HS-27A (cell line): ENCODE measurements at places on chromosomes 7 and 10.

DNA sequence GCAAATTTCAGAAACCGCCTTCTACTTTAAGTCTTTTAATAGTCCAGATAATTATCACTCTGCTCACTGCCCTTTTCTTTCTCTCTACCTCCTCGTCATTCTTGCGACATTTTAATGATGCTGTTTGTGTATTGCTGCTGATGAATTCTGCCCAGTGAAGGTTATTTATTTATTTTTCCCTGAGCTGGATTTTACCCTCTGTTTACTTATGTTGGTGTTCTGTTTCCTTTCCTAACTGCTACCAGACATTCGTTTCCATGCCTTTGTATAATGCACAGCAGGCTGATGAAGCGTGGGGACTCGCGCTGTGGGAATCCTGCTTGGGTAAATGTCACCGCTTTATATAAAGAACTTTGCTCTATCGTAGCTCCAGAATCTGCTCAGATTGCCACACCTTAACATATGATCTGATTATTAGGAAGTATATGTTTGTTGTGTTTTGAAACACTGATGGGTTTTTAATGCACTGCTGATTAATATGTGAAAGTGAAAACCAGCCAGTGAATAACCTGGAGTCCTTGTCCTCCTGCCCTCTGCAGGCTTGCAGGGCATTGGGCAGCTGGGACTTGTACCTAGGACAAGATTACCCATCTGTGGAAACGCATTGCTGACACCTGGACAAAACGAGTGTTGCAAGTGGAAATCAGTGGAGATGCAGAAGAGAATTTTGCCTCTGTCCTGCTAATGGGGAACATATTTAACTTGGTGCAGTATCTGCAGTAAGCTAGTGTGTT lies 291.5 kb downstream of the SDK1 start:
- no peak for DNase-seq

- DNase-seq: no peak
Measured at GRCh38 chr10:71727105-71727737, 7.6 kb upstream of the C10orf105 start.

DNA sequence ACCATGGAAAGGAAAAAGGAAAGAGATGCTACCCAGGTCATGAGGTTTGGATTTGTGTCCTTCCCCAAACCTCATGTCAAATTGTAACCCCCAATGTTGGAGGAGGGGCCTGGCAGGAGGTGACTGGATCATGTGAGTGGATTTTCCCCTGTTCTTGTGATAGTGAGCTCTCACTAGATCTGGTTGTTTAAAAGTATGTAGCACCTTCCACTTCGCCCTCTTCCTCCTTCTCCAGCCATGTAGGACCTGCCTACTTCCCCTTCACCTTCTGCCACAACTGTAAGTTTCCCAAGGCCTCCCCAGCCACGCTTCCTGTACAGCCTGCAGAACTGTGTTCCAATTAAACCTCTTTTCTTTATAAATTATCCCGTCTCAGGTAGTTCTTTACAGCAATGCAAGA lies 113.9 kb downstream of the FAM107B start:
- no peak for DNase-seq

DNA sequence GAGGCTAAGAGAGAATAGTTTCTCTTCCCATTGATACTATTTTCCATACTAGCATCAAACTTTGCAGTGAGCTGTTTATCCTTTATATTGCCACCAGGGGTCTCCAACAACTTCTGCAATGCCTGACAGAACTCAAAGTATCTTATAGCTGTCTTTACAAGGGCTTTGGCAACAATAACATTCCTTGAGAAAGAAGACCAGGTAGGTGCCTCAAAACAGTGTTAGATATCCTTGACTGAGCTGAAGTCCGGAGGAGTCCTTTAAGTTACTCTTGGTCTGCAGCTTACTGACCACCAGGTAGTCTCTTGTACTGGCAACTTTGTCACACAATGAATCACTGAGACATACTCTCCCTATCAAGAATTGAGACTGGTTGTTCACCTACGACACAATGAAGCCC lies 30.0 kb upstream of the TES start:
- no peak for DNase-seq

DNA sequence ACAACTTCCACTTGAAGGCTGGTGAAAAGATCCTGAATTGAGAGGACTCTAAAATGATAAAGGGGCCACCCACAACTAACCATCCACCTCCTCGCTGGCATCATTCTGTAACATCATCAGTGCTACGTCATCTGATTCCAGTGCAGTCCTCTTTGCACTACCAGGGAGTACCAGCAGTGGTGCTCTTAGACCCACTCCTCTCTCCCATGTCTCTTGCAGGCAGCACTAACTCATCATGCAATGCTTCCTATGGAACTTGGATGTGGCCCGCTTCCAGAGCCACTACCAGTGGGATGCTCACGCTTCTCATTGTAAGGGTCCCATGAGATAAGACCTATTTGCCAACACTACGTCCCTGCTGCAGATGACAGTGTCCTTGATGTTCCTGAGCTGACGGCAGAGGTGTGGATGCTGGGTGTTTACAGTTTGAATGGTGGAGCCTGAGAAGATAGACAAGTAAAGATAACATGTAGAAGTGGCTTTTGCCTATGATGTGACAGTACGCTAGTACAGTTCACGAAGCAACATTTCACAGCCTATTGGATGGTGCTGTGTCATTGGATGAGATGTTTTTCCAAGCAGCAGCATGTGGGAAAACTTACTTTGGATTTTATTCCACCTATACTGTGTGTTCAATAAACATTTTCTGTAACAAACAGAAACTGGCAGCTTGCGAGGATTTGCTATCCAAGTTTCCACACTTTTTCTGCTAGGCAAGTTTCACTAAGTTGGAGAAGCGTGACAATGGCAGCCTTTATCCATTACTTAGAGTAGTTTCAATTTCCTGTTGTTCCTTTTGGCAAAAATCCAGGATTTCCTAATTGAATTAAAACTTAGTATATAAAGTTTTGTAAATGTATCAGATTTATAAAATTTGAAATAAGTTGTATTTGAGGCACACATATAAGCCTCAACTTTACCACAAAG lies 35.8 kb upstream of the COBL start:
- DNase-seq: no peak

GRCh38 chr7:49873420-49873819 lies 100.0 kb downstream of the VWC2 start:
- DNase-seq: no peak

DNA sequence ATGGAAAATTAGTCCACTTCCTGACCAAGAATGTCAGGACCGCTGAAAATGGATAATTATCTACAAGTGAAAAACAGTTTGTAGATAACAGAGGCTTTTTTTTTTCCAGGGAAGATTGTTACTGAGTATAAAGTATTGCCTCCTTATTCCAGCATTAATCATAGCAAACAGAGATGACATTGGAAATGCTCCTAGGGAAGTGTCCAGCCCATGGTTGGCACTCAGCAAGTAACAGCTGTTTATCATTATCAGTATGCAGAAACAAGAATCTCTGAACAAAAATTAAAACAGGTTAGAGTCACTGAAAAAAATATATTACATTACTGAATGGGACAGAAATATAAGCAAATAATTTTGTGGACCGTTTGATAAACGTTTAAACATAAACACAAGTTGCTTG lies 14.6 kb downstream of the FGL2 start:
- no peak for DNase-seq

DNA sequence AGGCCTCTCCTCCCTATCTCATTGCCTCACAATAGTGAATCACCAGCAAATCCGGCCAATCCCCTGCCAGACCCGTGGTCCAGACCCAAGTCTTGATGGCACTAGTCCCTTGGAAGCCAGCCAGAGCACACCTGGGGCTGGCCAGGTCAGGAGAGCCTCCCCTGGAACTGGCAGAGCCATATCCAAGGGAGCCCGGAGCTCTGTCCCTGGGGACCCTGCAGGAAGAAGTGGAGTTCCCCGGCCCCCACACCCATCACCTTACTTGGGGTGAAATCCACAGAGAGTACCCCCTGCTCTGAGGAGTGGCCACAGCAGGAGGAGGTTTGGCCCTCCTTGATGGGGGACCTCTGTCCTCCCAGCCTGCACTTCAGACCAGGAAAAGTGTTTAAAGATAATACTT lies 122.5 kb downstream of the HECW1 start:
- no peak for DNase-seq

GRCh38 chr7:153902862-153903261 lies 149.3 kb upstream of the DPP6 start:
- no peak for DNase-seq

DNA sequence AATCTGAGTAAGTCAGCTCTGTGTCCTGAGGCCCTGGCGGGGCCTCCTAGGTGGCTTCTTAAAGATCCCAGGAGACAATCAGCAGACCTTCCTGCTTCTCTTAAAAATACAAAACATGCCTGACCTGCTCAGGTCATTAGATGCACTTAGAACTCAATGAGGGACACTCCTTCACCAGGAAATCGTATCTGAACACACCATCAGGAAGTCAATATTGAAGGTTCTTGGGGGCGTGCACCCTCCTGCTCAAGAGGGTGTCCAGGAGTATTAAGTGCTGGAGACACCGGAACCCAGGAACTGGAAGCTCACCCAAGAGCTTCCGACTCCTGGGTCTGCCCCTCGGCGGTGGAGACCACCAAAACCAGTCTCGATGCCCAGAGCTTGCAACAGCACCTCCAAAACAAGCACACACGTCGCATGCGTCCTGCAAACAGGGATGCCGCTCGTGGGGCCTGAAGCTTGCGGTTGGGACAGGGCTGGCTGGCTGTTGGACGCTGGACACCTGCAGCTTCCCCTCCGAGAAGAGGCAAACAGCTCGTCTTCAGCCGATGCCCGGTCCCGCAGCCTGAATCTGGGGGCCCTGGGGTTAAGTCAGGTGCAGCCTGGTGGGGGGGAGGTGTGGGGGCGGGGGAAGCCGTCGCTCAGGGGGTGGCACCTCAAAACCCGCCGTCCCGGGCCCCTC lies 803 bp downstream of the RAPGEF5 start:
- no peak for DNase-seq

GRCh38 chr10:69317175-69317604 lies 38.9 kb downstream of the HK1 start:
- no peak for DNase-seq

DNA sequence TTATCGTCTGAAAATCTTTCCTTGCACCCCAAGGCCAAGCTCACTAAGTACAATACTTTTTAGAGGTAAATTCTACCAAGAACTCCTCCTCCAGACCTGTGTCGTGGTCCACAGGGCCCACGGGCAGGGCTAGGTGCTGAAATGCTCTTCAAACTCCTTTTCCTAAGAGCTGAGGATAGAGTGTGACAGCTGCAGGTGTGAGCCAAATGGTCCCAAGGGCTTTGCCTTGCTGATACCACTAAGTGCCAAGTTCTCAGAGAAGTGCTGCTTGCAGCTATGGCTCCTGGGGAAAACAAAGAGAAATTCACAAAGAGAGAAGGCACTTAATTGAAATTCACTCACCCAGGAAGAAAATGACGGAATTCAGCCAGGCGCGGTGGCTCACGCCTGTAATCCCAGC lies 868.9 kb upstream of the AUTS2 start:
- no peak for DNase-seq

DNA sequence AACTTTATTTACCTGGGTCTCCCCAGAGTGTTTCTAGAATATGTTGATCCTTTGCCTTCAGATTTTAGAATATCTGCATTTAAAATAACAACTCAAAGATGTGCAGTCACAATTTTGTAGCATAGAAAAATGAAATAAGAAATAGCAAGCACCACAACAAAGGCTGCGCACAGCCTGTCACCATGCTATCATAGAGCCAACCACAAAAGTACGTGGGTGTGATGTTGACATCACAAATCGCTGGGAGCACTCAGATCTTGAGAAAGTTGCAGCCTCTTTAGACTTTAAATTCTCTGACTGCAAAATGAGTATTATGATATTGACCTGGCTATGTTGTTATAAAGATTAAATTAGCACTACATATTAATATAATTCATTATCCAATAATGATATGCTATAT lies 177.9 kb downstream of the TNS3 start:
- no peak for DNase-seq
